Osteoblast (primary cell): ENCODE measurements at places on chromosomes 16 and 17. TPM values are rescaled to one million over a fixed set of nuclear protein-coding genes. Genes with fewer than 3 reads are reported as not detected.
A peak's percentile ranks its signal among the peaks of the same experiment; 100 is the strongest.

CCL5 gene
- total RNA-seq = under 0.01 and 0.36 TPM in 2 replicates

- no peaks in the 10 kb centered on the region for H3K27me3 ChIP-seq
- H3K27ac ChIP-seq = peak overlapping the region; percentile 86
- H3K4me1 ChIP-seq = peaks cover 6% of the 10 kb centered on the region
- peak overlapping the region; percentile 90 for H3K4me3 ChIP-seq
- peak; percentile 93 for DNase-seq
Measured at GRCh38 chr16:635573-636205, 416 bp downstream of the METTL26 start.

- peaks cover 36% of the 10 kb centered on the region for H3K4me1 ChIP-seq
- DNase-seq = peak; percentile 100
- H3K27ac ChIP-seq = peak within 1 kb of the TSS; percentile 56
- peak within 1 kb of the TSS; percentile 75 for H3K4me3 ChIP-seq
- peaks cover 31% of the 10 kb centered on the region for H3K36me3 ChIP-seq
Measured at GRCh38 chr16:2520097-2520783, at the start of gene AMDHD2. Gene AMDHD2 (plus strand): TSS chr16:2520371. CDS start chr16:2520459, 88 bp downstream.

SLC38A8 gene
- total RNA-seq = not detected in 2 replicates

MAPK8IP3 gene
- total RNA-seq = 64.1 and 71.0 TPM in 2 replicates

DNA sequence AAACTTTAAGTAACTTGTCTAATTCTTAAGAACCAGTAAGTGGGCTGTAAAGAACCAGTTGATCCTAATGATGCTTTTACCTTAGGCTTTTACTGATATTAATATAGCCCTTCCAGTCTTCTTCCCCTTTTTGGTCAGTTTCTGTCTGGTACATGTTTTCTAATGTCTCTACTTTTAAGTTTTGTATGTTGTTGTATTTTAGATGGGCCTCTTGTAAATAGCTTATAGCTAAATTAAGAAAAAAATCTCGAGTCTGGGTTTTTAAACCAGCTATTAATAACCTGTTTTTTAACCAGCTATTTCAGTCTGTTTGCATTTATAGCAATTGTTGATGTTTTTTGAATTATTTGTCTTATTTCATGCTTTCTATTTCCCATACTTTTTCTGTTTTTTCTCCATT is 79.0 kb downstream of the PITPNC1 start:
- H3K27me3 ChIP-seq = no peaks in the 10 kb centered on the region
- H3K4me1 ChIP-seq = no peaks in the 10 kb centered on the region
- no peak overlapping the region for H3K27ac ChIP-seq
- DNase-seq = no peak
- no peak overlapping the region for H3K4me3 ChIP-seq

GRCh38 chr17:1588821-1589585 is 26.4 kb upstream of the PITPNA start:
- peaks cover 4% of the 10 kb centered on the region for H3K36me3 ChIP-seq
- H3K27ac ChIP-seq = no peak overlapping the region
- peak; percentile 80 for DNase-seq
- H3K4me3 ChIP-seq = no peak overlapping the region
- peaks cover 15% of the 10 kb centered on the region for H3K4me1 ChIP-seq
- no peaks in the 10 kb centered on the region for H3K27me3 ChIP-seq
